ENCODE measurements at places on chromosomes 16 and 17.
A peak's percentile ranks its signal among the peaks of the same experiment; 100 is the strongest.

DNA sequence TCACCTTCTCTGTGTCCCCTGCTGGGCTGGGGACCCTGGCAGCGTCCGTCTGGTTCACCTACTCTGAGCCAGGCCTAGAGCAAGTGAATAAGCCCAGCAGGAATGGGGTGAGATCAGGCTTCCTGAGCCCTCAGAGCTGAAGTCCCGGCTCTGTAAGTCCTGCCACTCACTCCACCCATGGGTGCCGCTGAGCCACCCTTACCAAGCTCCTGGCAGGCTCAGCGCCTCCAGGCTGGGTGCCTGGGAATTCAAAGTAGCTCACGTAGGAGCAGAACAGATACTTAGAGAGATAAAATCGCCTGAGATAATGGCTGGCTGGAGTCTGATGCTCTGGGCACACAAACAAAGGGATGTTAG, 9.8 kb upstream of the LASP1NB start:
- no peak for DNase-seq

- no peak for DNase-seq
These were observed 42.7 kb downstream of the TNRC6C start for GRCh38 chr17:78001182-78001581.

GRCh38 chr17:44323359-44324091, 1.1 kb downstream of the SLC25A39 start:
- DNase-seq = no peak

GRCh38 chr16:2822158-2822495, 5.1 kb downstream of the PRSS21 start:
- no peak for DNase-seq

GRCh38 chr17:41167561-41167960, 460 bp downstream of the KRTAP4-3 start:
- no peak for DNase-seq

DNA sequence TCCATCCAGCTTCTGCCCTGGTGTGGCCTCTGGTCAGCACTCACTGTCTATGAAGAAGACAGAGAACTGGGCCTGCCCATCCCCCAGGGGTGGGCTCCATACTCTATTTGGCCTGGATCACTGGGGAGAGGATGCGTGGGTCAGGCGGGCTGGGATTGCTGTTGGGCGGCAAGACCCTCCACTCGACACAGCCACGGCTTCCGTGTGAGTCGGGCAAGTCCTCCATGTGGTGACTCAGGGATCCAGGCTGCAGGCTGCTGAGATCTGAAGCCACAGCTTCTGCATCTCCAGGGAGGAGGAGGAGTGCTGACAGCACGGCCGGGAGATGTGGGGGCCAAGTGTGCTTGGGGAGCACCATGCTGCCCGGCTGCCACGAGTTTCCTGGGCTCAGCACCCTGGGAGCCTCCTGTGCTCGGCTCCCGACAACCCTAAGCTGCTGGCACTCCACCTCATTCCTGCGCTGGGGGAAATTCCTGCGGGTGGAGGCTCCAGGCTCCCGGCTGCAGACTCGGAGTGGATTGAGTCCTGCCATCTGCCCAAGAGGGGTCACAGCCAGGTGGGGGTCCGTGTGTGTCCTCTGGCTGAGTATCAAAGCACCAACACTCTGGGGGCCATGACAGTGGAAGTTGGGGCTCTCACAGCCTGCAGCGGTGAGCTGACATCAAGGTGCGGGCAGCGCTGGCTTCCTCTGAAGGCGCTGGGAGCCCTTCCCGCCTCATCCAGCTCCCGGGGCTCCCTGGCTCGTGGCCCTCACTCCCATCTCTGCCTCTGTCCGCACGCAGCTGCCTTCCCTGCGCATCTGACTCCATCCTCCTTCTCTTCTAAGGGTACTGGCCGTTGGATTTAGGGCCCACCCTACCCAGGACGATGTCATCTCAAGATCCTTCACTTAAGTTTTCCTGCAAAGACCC, 24.4 kb upstream of the CBFA2T3 start:
- no peak for DNase-seq

DNA sequence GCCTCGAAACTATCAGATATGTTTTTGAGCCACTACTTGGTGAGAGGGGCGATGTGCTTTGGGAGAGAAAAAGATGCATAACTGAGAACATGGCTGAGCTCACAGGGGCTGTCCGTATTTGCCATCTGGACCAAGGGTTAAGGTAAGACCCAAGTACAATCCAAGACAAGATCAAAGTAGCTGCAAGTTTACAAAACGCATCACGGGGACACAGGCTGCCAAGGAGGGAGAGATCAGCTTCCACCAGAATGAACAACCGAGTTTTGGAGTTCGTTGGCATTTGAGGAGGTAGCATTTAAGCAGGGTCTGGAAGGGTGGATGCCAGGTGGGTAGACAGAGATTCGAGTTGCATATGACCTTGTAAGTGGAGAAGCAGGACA, 2.2 kb downstream of the PITPNC1 start:
- DNase-seq = no peak

DNA sequence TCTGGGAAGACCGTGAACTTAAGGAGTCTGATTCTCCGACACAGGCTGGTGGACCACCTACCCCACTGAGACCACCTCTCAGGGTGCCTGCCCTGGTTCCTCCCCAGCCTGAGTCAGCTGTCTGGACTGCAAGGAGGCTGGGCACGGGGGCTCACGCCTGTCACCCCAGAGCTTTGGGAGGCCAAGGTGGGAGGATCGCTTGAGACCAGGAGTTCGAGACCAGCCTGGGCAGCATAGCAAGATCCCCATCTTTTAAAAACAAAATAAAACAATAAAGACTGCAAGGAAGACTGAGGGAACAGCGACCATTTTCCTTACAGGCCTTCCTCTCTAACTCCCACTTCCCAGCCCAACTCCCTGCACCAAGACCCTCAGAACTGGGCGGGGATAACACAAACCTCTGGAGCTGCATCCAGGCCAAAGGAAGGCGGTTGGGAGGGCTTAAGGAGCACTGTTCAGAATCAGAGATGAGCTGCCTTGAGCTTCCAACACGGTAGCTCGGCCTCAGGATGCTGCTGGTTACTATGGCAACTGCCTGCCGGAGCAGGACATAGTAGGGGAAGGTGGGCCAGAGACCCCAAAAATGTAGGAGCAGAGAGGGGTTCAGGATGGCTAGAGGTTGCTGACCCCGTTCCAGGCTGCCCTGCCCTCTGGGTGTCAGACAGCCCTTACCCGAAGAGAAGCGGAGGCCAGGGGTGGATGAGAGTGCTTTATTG, 4.4 kb downstream of the APOBR start:
- DNase-seq = peak; percentile 28

DNA sequence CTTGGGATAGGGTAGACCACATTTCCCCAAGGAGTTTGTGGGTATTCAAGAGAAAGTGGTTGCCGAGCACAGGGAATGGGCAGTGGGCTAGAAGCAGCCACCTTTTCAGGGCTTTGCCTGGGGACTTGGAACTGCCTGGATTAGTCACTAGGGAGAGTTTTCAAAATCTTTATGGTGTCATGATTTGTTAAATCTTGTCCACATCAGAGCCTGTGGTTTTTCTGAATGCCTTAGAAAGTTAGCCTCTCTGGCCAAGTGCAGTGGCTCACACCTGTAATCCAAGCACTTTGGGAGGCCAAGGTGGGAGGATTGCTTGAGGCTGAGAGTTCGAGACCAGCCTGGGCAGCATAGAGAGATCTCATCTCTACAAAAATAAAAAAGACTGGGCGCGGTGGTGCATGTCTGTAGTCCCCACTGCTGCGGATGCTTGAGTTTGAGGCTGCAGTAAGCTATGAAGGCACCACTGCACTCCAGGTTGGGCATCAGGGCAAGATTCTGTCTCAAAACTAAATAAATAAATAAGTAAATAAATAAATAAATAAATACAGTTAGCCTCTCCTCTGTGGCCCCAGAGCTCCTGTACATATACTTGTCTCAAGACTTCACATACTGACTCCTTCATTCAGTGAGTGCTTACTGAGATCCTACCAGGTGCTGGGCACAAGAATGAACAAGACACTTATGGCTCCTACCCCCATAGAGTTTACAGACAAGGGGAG, 76.3 kb upstream of the HNF1B start:
- DNase-seq = no peak

- no peak for DNase-seq
These were observed 37.7 kb upstream of the CCDC182 start for GRCh38 chr17:57782647-57783337.

DNA sequence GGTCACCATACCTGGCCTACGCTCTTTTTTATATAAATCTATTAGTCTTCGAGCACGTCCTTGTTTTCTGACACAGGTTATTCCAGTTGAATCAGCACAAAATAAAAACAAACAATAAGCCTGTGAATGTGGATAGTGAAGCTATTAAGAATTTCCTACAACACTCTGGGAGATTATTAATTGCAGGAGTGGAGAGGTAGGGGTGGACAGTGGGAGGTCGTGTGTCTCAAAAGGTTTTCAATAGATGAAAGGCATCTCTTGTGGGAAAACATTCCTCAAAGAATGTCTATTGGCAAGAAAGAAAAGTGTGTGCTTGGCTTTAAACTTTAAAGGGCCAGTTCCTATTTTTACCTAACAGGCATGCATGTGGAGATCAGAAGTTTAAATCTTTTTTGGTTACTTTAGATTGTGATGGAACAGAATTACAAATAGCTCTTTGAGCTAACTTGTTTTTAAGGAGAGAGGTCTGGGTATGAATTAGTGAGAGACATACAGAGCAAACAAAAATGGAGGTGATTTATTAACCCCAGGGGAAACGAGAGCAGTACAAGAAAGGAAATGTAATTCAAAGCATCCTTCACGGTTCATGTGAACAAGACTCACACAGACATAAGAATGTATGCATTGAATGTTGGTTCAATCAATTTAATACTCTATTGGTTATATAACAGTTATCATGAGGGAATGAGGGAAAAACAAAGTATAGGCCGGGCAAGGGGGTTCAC, 9.0 kb downstream of the SMYD4 start:
- no peak for DNase-seq

- DNase-seq = peak; percentile 33
These were observed 151.6 kb downstream of the FTO start for GRCh38 chr16:53855511-53855910.
